ENCODE measurements at places on chromosomes 12 and 14.

GRCh38 chr12:58954002-58954401, 33.7 kb upstream of the LRIG3 start:
- no peak for DNase-seq

DNA sequence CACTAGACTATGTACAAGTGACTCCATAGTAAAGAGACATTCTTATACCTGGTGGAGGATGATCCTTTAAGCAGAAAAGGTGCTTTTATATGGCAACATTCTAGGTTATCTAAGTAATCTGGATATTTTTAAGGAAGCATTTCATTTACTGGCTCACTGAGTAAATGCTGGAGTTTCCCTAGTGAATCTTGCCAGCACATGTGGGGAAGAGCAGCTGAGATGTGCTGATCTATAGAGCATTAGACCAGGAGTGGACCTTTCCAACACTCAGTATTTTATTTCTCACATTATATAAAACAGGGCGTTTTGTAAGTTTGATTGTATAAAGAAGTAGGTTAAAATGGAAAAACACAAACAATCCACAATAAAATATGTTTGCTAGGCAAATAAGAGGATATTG, 478.5 kb downstream of the ATP23 start:
- no peak for DNase-seq

DNA sequence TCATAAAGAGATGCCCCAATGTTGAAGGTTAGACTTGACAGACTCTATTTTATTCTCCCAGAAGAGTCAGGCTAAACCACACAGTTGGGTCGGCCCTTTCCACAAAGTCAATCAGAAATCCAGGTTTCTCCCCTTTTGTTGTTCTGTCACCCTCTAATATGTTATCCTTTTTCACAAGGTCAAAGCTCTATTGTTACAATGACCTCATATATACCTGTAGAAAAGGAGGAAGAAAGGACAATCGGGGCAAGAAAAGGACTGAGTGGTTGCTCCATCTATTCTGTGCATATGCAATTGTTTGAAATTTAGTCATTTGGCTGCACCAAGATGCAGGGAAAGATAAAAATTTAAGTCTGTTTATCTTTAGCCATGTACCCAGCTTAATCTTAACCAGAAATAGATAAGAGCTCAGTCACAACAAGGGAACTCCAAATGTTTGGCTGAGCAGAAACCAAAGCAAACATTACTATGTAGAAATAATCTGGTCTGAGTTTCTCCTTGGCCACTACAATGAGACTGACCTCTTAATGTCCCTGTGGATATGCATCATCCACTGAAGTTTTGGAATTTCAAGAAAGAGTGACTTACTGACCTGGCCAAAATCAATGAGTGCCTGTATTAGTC, 503.7 kb downstream of the GALC start:
- DNase-seq = no peak

- no peak for DNase-seq
Observed at GRCh38 chr12:16552301-16552700, 53.7 kb downstream of the LMO3 start.

DNA sequence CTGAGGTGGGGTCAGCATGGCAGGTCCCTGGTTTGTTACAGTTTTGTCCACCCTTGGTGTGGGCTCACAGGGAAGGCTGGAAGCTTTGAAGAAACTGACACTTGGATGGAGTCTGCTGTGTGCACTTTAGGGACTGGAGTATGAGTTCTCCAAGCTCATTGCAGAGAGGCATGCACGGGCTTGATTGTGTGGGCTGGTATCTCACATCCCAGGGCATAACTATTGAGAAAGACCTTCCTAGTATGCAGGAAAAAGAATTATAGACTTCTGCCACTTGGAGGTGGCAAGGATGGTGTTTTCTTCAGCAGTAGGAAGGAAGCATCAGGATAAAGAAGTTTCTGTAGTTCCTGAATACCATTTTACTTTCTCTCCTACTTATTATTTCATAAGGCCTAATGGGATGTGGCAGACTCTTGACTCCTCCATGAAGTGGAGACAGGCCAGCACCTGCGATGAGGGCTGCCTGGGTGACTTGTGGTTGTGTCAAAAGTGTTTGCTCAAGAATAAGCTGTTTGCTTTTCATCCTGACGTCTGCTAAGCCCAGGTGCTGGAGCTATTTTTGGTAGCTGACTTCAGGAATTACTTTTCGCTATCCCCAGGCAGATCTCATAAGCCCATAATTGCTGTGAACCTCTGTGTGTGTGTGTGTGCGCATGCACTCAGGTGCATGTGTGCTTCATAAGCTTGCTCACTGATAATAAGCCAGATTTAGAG, 125.8 kb downstream of the KTN1 start:
- DNase-seq = no peak

- no peak for DNase-seq
Observed at GRCh38 chr12:19223695-19224094, 94.2 kb downstream of the PLEKHA5 start.

GRCh38 chr14:80239631-80240030, 28.3 kb upstream of the DIO2 start:
- no peak for DNase-seq

- DNase-seq = peak; percentile 23
Observed at GRCh38 chr12:71456990-71457389, 17.4 kb downstream of the LGR5 start.

DNA sequence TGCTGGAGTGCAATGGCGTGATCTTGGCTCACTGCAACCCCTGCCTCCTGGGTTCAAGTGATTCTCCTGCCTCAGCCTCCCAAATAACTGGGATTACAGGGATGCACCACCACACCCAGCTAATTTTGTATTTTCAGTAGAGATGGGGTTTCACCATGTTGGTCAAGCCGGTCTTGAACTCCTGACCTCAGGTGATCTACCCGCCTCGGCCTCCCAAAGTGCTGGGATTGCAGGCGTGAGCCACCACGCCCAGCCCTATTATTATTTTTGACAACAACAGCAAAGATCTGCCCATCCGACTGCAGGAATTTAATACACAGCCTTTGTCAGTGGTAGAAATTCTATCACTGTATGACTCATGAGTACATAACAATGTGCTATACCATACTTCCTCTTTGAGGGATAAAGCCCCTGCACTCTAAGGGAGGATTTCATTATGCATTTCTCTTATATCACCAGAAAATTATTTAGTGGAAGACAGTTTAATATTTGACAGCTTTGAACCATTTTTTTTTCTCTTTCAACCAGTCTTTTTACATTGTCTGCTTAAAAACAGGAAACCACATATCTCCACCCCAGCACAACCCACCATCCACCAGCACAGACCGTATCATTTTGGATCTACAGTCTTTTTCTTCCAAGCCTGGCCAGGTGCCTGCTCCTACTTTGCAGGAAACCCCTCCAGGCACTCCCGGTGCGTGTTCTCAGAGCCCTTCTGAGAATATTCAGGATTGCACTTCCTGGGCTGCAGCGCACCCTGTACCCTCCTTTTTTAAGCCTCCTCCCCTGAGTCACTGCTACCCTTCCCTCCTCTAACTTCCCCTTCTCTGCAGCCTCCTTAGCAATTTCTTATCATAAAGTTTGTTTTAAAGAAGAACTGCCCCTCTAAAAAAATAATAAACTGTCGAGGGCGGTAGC, 594 bp downstream of the ARHGDIB start:
- no peak for DNase-seq

- DNase-seq = no peak
Observed at GRCh38 chr14:57364659-57365450, 25.5 kb upstream of the NAA30 start.

- DNase-seq = no peak
Observed at GRCh38 chr12:72291175-72291574, 19.0 kb downstream of the TRHDE start.

GRCh38 chr12:39199351-39199750, 243.6 kb downstream of the KIF21A start:
- no peak for DNase-seq

GRCh38 chr12:110039085-110039807, 9.1 kb downstream of the C12orf76 start:
- DNase-seq = no peak

DNA sequence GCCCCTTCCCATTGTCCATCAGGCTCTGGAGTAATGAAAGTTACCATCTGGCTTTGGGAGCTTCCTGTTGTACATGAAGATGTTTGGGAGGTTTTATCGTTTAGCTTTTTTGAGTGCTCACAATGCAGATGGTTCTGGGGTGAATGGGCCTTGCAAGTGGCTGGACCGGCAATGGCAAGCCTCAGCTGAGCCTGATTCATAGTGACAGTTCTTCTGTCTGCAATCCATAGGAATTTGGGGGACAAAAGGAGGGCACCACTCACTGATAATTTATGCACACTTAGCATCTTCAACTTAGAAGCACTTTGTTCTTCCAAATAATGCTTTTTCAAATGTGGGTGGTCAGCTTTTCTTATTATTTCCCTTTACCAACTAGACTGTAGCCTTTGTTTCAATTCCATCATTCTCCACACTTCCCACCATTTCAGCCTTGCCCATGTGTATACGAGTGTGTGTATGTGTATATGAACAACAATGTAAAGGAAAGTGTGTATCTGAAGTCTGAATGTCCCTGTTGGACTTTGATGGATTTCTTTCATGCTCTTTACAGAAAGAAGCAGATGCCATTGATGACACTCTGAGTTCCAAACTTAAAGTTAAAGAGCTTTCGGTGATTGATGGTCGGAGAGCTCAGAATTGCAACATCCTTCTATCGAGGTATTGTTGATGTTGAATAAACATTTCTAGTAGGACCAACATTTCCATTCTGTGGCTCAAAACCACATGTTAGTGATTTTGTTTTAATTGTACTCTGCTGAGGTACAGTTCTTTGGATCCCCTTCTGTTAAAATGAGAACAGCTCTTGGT, 125.5 kb downstream of the GPR135 start:
- no peak for DNase-seq

- DNase-seq = no peak
Observed at GRCh38 chr12:26636710-26637328, 196.2 kb downstream of the ITPR2 start.

DNA sequence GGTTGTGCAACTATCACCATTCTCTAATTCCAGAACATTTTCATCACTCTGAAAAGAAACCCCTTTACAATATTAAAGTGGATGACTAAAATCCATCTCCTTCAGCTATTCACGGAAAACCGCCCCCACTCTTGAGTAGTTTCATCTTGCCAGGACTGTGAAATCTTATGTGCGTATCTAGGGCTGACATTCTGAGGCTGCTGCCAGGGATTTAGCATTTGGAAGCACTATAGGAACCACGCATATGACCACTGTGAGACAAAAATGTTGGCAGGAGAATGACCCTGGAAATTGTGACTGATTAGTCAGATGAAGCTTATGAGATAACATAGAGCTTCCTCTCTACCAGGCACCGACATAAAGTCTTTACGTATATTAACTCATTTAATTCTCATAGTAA, 305.2 kb upstream of the PDE3A start:
- no peak for DNase-seq

DNA sequence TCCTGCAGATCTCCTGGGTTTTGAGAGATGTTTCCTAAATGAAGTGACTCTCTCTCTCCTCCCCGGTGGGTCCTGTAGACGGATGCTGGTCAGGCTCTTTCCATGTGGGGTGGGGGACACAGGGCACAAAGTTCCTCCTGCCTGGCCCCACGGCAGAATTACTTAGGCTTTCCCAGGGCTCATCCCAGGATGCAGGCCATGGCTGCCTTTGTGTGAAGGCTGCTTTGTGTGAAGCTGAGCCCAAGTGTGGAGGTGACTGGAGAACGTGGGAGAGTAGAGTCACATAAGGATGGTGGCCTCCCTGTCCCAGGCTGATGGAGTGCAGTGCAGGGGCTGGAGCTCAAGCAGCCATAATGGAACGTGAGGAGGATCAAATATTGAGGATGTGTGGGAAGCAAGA, 200.2 kb downstream of the ADGRD1 start:
- DNase-seq = no peak

All from midbrain (tissue), 1 donor.